ENCODE measurements at places on chromosomes 1 and 21.
A peak's percentile ranks its signal among the peaks of the same experiment; 100 is the strongest.

DNA sequence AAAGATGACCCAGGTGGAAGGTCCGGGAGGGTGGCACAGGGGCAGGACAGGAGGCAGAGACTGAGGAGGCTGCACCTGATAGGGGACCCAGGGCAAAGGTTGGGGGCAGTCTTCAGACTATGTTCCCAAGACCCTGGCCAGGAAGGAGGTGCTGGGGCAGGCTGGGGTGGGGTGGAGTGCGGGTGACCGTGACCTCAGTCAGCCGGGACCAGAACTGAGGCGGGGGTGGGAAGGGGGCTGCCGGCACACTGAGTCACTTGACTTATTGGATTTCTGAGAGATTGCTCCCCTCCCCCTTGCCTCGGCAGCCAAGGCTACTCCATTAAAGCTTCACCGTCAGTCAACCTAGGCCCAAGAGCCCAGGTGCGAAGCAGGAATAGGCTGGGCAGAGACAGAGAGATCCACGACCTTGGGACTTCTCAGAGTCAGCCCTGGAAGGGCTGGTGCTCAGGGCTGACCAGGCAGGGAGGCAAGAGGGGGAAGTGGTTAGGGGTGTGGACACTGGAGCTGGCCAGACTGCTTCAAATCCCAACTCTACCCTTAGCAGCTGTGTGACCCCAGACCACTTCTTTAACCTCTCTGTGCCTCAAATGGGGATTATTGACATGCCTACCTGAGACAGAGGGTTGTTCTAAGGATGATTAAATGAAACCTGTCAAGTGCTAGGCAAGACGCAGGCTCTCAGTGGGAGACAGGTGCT is 47.9 kb upstream of the LAPTM5 start:
- no peak for DNase-seq

DNA sequence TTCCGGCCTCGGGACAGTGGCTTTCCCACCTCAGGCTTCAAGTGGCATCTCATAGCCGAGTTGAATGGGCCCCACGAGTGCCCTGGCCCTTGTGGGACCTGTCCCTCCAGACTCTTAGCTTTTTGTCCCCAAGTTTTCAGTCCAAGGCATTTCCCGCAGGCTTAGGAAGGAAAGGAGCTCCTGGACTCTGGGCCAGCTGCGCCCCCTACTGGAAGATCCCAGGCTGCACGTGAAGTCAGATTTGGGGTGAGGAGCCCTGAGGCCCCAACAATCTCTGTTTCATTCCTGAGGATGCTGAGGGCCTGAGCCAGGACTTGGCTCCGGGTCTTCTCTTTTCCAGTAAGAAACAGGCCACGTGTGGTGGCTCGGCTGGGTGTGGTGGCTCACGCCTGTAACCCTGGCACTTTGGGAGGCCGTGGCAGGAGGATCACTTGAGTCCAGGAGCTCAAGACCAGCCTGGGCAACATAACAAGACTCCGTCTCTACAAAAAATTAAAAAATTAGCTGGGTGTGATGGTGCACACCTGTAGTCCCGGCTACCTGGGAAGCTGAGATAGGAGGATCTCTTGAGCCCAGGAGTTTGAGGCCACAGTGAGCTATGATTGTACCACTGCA is 67.4 kb downstream of the ARHGEF10L start:
- DNase-seq: peak; percentile 71

DNA sequence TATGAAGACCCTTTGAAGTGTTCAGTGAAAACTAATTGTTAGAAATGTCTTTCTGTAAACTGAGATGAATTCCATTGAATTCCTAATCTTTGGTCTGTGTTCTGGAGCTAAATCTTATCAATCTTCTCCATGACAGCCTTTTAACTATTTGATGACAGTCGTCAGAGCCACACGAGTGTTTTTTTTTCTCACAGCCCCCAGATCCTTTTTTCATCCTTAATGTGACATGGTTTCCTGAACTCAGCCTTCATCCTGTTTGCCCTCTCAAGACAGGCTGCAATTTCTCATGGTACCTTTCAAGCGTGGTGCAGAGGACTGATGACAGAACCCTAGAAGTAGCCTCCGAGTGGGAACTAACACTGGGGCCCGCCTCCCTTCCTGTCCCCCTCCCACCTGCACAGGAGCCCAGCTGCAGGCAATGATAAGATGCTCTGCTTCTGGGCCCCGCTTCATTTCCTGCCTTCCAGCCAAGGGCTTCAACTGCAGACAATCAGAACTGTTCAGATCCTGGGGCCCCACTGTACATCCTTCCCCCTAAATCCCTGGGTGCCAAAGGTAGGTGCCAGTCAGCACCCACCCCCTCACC is 114.6 kb upstream of the VAV3 start:
- no peak for DNase-seq

GRCh38 chr1:9291914-9292360 is 757 bp upstream of the SPSB1 start:
- DNase-seq: peak; percentile 67

DNA sequence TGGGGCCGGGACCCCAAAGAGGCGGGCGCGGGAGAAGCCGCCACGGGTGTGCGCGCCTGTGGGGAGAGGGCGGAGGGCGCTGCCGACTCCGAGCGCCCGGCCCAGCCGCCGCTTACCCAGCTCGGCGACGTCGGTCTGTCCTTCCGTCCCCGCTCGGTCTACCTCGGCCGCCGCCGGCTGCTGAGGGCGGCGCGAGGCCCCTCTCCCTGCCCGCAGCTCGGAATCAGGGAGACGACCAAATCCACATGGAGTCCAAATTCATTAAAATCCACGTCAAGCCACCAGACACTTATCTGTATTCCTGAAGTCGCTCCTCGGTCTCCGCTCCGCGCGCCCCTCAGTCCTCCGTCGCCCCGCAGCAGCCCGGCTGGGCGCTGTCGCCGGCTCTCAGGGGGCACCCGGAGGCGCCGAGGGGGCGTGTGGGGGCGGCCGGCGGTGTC is 637 bp downstream of the PLXNA2 start:
- DNase-seq: peak; percentile 8

DNA sequence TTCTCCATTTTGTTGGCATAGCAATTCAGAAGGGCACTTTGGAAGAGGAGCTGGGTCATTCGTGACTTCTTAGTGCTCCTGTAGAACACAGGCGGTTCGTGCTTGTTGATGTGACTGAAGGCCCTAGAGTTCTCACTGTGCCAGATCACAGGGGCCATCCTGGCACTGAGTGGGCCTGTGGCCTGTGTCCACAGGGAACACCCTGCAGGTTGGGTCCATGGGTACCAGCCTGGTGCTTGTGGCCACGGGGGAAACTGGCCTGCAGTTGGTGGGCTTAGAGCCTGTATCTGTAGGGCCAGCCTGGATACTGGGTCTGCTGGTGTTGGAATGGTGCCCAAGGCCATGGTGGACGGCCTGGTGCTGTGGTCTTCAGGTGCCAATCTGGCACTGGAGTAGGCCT is 9.2 kb downstream of the OR2G3 start:
- no peak for DNase-seq

- DNase-seq: no peak
Observed at GRCh38 chr1:5970610-5971273, 21.5 kb downstream of the NPHP4 start.

- no peak for DNase-seq
Observed at GRCh38 chr1:162573136-162573535, 11.6 kb downstream of the UAP1 start.

DNA sequence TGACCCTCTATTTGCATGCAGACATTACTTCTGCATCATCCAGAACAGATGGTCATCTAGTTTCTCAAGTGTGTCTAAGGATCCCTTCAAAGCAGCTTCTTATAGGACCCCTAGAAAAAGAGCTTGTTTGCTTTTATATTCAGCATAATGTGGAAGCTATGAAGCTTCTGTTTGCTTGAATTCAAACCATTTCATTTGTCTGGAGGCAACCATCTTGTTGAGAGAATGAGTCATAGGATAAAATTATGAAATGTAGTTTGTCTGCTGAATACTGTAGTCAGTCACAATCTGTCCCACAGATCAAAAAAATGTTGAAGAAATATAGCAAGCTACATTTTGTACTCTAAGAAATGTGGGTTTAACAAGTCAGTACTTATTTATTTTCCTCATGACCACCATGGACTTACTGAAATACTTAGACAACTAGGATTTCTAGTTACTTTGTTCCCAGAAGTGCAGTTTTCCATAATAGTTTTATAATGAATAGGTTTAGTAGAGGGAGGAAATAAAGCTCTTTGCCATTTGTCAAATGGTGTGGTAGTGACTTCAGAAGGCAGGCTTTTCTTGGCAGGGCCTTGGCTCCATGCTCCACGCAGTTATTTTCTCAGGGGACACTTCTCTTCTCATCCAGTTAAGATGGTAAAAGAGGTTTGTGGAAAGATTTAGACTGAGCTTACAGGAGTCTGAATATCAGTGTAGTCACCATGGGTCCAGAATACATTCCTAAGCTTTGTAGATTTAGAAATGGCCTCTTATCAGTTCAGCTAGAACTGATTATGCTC is 74.8 kb upstream of the DEPDC1 start:
- no peak for DNase-seq

DNA sequence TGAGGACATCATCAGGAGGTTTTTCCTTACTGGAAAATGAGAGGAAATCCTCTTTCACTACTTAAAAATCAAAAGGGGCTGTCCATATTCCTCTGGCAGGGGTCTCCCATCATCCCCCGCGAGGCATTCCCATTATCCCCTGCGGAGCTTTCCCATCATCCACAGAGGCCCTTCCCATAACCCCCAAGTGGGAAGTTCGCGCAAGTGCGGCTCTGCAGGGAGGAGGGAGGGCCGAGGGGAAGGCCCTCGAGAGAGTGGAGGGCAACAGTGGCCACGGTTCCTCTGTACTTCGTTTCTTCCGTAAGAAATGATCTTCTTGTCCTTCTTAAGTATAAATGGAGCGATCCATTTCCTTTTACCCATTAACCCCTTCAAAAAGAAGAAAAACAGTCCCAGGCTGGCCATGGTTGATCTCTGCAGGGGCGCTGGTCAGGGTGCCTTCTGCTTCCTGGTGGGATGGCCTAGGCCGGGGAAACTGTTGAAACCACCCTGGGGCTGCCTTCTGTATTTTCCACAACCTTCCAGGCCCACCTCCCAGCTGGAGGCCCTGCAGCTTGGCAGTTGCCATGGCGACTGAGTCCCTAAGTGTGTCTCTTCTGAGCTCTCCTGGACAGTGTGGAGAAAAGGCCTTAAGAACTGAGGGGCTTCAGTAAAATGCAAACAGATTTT is 3.6 kb upstream of the RSPH1 start:
- no peak for DNase-seq

DNA sequence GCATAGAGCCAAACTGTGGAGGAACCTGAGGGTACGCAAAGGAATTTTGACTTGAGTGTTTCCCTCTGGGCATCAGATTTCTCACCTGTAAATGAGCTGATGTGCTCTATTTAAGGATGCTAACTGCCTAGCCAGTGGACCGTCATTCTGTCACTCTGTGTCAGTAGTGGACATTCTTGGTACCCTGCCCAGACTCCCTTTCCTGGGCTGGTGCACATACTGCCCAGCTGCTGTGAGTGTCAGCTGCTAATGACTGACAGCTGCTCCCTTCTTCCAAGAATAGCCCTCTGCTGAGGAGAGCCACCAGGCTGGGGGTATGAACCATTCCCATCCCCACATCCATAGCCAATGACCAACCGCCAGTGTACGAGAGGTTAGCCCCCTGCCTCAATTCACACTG is 193.1 kb upstream of the DAB1 start:
- DNase-seq: no peak

GRCh38 chr1:223712850-223713474 is 623 bp downstream of the CAPN2 start:
- DNase-seq: peak; percentile 71

DNA sequence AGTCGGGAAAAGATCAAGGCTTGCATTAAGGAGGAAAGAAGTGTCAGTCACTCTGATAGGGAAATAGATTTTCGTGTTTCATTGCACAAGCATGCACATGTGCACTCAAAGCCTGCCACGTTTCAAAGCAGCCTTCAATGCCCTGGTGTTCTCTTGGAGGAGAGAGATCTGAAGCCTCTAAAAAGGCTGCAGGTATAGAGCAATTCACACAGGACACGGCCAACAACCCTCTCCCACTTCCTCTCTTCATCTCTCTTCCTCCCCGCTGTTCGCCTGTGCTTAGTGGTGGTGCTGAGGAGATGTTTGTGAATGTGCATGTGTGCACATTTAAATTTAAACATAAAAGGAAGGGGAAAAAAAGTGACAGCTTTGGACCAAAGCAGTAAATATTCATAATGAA is 117.7 kb downstream of the NUF2 start:
- no peak for DNase-seq

- no peak for DNase-seq
Observed at GRCh38 chr1:186465946-186466345, 5.0 kb upstream of the PDC start.

GRCh38 chr1:114340892-114341291 is 170.1 kb downstream of the TRIM33 start:
- DNase-seq: no peak

DNA sequence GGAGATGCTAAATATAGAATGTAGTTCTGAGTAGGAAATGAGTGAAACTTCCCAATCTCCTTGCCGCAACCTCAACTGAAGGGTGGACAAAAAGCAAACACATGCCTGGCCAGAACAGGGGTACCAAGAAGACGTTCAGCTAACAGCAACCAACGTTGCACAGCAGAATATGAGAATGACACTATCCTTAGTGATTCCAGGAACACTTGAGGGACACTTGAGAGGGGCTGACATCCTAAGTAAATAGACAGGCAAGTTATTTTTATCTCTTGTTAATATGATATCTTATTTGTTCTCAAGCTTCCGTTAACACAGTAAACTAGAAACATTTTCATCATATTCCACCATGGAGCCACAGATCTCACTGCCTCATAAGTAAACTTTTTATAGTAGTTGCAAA is 908 bp downstream of the KRTAP19-1 start:
- DNase-seq: no peak

DNA sequence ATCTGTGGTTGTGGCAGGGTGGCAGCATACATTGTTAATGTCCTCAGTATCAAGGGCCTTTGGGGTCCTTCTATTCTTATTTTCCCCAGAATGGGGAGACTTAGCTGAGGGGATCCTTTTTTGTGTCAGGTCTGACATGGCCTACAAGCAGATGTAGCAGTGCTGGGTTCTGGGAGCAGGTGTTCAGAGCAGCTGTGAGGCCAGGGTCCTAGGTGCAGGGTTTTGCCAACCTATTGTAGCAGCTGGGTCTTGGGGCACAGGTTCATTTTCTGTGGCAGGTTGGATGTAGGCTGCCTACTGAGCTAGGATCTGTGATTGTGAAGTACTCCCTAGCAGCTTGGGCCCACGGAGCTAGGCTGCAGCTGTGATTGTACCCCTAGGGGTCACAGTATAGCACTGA is 60.1 kb downstream of the DIPK1A start:
- DNase-seq: no peak

DNA sequence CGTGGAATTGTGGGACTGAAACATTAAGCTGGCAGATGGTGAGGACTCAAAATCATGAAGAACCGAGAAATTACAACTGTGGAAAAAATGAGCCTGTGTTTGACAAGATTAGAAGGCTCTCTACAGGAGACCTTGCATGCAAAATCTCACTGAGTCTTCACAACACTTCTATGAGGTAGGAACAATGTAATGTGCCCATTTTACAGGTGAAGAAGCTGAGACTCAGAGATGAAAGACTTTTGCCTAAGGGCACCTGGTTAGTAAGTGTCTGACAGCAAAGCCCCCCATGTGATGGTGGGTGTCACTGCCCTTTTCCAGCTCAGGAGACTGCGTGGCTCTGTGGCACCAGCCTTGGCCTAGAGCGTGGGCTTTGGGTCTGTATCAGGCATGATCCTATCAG is 21.0 kb downstream of the OPRD1 start:
- DNase-seq: no peak
